Activated T-helper 1 cell treated with anti-CD3 and anti-CD28 coated beads, Interleukin-2, amount 50 U/mL, for 16 hours (primary cell): ENCODE measurements at places on chromosomes 13 and 19.

- DNase-seq: no peak
These were observed 36.5 kb upstream of the TSHZ3 start for GRCh38 chr19:31385744-31386143.

DNA sequence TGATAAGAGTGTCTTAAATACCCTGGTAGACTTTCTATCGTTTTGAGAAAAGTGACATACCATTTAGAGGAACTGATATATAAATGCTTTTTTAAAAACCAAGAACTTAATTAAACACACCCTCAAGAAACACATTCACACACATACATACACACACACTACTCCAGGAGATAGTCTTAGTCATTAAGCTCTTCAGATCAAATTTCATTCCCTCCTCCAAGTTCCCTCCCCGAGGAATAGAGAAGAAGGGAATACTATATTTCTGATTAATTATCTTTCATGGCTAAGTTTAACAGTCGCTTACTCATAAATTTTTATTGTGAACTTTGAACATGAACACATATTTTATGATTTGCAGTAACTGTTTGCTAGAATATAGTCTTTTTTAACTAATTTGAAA, 1109.5 kb downstream of the SLITRK1 start:
- DNase-seq: no peak

- DNase-seq: no peak
These were observed 4.6 kb downstream of the TM9SF2 start for GRCh38 chr13:99505814-99506269.

GRCh38 chr19:2216361-2217225, 19.5 kb downstream of the PLEKHJ1 start:
- DNase-seq: no peak

GRCh38 chr13:33299626-33300025, 14.1 kb upstream of the STARD13 start:
- no peak for DNase-seq

DNA sequence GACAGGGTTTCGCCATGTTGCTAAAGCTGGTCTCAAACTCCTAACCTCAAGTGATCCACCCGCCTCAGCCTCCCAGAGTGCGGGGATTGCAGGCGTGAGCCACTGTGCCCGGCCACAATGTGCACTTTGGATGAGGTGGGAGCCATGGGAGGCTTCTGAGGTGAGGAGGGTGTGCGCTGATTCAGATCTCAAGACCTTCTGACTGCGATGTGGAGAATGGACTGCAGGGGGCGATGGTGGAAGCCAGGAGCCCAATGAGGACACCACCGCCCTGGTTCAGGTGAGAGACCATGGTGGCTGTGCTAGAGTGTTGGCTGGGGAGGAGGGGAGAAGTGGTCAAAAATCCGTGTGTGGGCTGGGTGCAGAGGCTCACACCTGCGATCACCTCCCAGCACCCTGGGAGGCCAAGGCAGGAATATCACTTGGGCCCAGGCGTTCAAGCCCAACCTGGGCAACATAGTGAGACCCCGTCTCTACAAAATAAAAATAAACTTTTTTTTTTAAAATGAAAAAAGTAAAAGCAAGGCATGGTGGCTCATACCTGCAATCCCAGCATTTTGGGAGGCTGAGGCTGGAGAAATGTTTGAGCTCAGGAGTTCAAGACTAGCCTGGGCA, 5.6 kb downstream of the INAFM1 start:
- peak; percentile 18 for DNase-seq
